ENCODE measurements at places on chromosomes 1 and 21.

- DNase-seq = no peak
Observed at GRCh38 chr1:64934878-64935275, 31.5 kb downstream of the JAK1 start.

- DNase-seq = no peak
Observed at GRCh38 chr1:12618965-12619791, 1.2 kb upstream of the DHRS3 start.

GRCh38 chr1:2231532-2232254 lies 3.6 kb downstream of the SKI start:
- DNase-seq = no peak

DNA sequence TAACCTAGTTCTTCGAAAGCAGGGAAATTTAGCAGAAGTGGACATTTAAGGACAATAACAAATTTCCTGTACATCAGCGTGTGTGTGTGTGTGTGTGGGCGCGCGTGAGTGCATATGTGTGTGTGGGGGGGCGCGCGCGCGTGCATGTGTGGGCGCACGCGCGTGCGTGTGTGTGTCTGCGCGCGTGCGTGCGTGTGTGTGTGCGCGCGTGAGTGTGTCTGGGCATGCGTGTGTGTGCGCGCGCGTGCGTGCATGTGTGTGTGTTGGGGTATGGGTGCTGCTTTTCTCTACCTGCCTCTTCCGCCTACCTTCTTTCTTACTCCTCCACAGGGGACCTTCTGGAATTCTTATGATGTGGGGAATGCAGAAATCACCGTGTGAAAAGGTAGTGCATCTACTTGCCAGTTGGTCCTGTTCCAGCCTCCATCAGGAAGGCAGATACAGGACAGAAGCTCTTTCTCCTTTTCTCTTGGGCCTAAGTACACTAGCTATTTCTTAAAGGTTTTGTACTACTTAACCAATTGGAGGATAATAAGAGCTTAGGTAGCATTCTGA lies 165.4 kb upstream of the KCNK2 start:
- no peak for DNase-seq

- no peak for DNase-seq
Observed at GRCh38 chr1:234874291-234875288, 254.0 kb downstream of the TOMM20 start.

DNA sequence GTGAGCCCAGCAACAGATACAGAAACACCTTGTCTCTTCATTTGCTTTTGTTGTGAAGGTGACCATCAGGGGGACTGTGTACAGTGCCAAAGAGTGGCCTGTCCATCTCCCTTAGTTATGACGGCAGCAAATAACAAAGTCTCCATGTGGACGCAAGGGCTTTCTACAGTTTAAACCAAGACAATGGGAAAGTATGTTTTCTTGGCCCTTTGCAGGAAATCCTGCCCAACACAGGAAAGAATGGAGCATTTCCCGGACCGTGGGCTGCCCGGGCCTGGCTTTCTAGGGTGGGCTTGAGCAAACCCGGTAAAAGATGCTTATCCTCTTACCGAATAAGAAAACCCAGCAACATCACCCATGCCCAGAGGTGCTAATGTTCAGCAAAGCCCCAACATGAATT lies 87.3 kb downstream of the ZBTB18 start:
- DNase-seq = no peak

DNA sequence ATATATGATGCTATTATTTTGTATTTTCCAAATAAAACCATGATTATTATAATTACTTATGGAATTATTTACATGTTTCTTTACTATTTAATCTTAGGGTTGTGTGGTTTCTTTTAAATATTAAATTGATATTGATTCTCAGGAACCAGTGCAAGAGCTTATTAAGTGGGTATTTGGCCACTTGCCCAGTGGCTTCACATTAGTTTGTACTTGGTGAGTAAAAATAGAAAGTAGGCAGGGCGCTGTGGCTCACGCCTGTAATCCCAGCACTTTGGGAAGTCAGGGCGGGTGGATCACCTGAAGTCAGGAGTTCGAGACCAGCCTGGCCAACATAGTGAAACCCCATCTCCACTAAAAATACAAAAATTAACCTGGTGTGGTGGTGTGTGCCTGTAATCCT lies 497.1 kb downstream of the PTPRC start:
- no peak for DNase-seq

- DNase-seq = no peak
Observed at GRCh38 chr1:69511426-69512192, 56.1 kb upstream of the LRRC7 start.

- DNase-seq = peak; percentile 4
Observed at GRCh38 chr1:207186503-207186902, 82.5 kb downstream of the C4BPA start.

GRCh38 chr1:207500306-207500705 lies 4.3 kb downstream of the CR1 start:
- no peak for DNase-seq

Data from AG04449 (cell line).